ENCODE measurements at places on chromosomes 5 and 9.

- no peak for DNase-seq
Observed at GRCh38 chr9:93667627-93668026, 91.2 kb downstream of the PHF2 start.

- DNase-seq, result no peak
Observed at GRCh38 chr5:143964919-143965318, 153.0 kb downstream of the HMHB1 start.

DNA sequence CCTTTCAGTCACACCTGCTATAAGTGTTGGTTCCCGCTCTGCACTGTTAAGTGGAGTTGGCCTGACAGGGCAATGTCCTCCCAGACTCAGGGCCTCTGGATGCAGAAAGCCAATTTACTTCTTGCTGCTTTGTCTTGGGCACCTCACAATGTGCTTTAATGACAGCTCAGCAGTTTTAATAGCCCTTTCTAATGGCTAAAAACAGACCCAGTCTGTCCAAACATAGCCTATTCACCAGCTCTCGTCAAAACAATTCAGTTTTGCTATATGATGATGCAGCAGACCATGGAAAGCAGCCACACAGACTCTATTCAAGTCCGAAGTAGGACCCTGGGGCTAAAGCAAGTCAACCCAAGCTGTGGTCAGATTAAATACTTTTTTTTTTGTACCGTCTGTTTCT is 529.1 kb upstream of the SEMA6A start:
- DNase-seq, result no peak

GRCh38 chr5:104172976-104173375 is 610.4 kb upstream of the NUDT12 start:
- DNase-seq, result no peak

DNA sequence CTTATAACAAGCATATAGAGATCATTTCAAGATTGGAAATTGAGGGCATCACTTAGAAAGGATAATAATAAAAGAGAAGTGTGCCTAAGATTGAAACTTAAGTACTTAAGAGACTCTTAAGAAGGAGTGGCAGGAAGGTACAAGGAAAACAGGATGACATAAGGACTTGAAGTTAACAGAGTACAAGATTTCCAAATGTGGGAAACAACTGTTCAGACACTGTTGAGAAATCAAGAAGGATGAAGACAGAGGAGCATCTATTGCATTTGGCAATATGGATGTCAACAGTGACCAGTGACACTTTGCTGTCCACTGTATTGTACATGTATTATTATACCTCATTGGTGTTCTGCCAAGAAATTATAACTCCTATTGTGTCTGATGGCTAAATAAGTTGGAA is 157.8 kb upstream of the PTGER4 start:
- DNase-seq, result no peak

GRCh38 chr5:149584121-149584520 is 2.8 kb downstream of the ARHGEF37 start:
- DNase-seq, result no peak

DNA sequence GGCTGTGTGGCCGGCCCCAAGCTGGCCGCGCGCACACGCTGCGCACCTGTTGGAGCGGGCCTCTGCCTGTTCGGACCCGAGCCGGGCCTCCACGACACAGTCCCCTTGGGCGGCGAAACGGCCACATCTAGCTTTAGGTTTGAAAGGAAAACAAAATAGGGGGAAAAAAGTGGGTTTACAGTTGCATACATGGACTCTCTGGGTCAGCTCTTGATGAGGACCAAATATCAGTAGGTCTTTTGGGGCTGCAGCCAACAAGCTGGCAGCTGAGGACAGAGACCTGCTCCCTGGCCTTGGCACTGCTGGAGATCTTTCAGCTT is 20.7 kb downstream of the IGIP start:
- no peak for DNase-seq

DNA sequence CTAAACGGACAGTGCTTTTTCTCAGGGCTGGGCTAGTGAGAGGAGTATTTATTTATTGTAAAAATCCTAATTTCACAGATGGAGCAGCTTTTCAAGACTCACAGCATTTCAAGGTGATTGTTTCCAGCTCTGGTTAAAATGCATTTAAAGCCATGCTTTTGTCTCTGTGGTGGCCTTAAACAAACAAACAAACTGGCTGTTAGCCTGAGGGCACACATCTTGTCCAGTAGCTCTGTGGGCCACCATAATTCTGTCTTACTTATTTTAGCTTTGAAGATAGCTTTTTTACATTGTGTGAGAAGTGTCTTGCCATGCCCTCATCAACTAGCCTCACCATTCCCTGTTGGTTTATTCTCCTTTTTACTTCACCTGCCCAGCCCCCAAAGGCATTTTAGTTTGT is 218.2 kb downstream of the PSAT1 start:
- DNase-seq, result no peak

DNA sequence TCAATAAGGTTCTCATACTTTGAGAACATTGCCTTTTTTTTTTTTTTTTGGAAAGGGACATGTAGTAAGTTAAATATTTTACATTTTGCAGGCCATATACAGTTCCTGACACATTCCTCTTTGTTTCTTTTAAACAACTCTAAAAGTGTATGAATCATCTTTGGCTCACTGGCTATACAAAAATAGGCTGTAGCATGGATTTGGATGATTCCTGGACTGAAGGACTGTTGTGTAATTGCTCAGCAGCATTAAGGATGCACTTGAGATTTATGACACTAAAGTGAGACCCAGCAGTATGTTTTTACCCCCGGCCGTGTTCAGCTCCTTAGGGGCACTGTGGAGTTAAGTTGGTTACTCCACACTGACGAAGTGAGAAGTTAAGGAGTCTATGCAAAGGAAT is 41.3 kb downstream of the VPS13A start:
- DNase-seq, result no peak

DNA sequence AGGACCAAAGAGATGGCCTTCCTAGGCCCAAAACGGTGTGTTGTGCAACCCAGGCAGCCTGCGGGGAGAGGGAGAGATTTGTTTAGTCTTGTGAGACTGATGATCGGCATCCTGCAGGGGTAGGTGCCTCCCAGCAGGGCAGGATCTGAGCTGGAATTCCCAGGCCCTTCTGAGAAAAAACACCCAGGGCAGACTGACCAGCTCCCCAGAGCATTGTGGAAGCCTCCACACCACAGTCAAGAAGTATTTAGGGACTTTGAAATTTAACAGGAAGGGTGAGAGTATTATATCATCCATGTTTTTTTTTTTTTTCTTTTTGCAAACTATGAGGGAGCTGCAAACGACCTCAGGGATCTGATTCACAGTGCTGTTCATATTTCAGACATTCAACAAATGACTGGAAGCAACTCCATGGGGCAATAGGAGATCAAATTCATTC is 104.5 kb upstream of the LHFPL2 start:
- no peak for DNase-seq

DNA sequence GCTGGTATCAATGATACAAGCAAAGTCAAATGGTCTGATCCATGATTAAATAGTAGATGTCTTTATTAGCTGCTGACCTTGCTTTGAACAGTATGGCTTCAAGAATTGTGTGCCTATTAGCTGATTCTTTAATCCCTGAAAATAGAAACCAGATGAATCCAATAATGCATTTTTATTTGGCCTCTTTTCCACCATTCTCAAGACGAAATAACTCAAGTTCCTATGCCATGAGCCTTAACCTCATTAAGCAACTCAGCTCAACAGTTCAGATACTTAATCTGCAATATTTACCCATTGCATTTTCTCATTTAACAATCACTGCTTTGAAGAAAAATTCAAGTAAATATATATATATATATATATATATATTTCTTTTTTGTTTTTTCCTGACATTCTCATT is 588.6 kb upstream of the MEF2C start:
- no peak for DNase-seq

- DNase-seq, result no peak
Observed at GRCh38 chr5:178526773-178527457, 63.3 kb downstream of the COL23A1 start.

GRCh38 chr5:53179691-53180090 is 70.1 kb upstream of the MOCS2 start:
- DNase-seq, result no peak

DNA sequence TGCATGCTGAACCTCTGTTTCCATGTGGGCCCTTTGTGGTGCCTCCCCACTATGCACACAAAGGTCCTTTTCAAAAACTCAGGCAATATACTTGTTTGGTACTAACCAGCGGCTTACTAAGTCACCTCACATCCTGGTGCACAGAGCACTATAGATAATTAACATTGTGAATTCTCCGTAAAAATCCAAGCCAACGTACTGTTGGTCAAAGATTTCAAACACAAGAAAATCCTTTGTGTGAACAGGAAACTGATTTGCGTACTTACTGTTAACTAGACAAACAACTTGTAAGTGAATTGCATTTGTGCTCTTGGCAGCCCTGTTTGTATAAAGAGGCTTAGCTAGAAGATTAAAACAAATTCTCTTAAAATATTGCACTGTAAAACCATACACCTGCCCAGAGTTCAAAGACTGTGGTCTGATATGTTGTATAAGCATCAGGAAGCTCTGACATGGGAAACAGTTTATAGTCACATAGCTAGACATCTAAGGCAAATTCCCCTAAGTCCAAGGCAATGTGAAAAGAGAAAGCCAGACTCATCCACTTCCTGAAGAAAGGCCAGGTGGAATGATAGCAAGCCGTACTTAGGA is 125.0 kb upstream of the SLC12A2 start:
- no peak for DNase-seq

- no peak for DNase-seq
Observed at GRCh38 chr5:24589566-24589965, 55.2 kb downstream of the CDH10 start.

DNA sequence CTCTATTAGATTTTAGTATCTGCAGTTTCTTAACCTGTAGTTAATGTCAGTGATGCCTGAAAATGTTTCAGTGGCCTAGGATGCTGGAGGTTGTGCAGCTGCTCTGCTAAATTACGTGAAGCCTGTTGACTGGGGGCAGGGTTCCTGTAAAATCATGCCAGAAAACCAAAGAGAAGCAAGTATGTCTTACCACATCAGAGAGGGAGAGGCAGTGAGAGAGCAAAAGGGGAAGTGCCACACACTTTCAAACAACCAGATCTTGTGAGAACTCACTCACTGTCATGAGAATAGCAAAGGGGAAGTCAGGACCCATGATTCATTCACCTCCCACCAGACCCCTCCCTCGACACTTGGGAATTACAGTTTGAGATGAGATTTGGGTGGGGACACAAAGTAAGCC is 83.9 kb upstream of the CYLC2 start:
- DNase-seq, result no peak

All from activated CD4-positive, alpha-beta T cell treated with anti-CD3 and anti-CD28 coated beads, Interleukin-2, amount 10 ng/mL, durations not matched to agents 24 days and 14 days (primary cell).